Fibroblast of the aortic adventitia (primary cell): ENCODE measurements at places on chromosomes 6 and 20. TPM values are rescaled to one million over a fixed set of nuclear protein-coding genes. Genes with fewer than 3 reads are reported as not detected.

The EPPIN gene
- total RNA-seq, result not detected in 2 replicates

The UNC5CL gene
- total RNA-seq, result 0.74 TPM in 1 of 2 replicates, not detected in the other

The CFAP206 gene
- total RNA-seq, result 0.27 and 0.90 TPM in 2 replicates

The FLRT3 gene
- total RNA-seq, result 0.54 and 5.9 TPM in 2 replicates

The GNAS-AS1 gene
- 0.25 and 0.81 TPM in 2 replicates for total RNA-seq

The DDX39B gene
- 197 and 290 TPM in 2 replicates for total RNA-seq

The TNFRSF21 gene
- 13.8 and 17.7 TPM in 2 replicates for total RNA-seq

The BMP2 gene
- 10.6 and 12.3 TPM in 2 replicates for total RNA-seq

The SLC22A7 gene
- not detected in 2 replicates for total RNA-seq

The ADGRF4 gene
- total RNA-seq, result 0.82 and 2.7 TPM in 2 replicates

The DAAM2 gene
- 3.4 and 11.5 TPM in 2 replicates for total RNA-seq

The C20orf96 gene
- 0.98 and 2.4 TPM in 2 replicates for total RNA-seq

The CSE1L gene
- 33.6 and 154 TPM in 2 replicates for total RNA-seq

The KIF3B gene
- 33.1 and 36.8 TPM in 2 replicates for total RNA-seq

The SAPCD1 gene
- 0.90 and 6.2 TPM in 2 replicates for total RNA-seq

The DEF6 gene
- total RNA-seq, result 0.18 and 1.1 TPM in 2 replicates

The RCAN2 gene
- 8.0 and 14.9 TPM in 2 replicates for total RNA-seq

The PRKN gene
- 2.0 and 4.0 TPM in 2 replicates for total RNA-seq

The C4B gene
- 4.1 and 19.4 TPM in 2 replicates for total RNA-seq

The ATP9A gene
- total RNA-seq, result 23.7 and 69.1 TPM in 2 replicates

The POM121L2 gene
- not detected in 2 replicates for total RNA-seq

The ARMH2 gene
- not detected in 2 replicates for total RNA-seq

The QKI gene
- 125 and 145 TPM in 2 replicates for total RNA-seq

The PRRC2A gene
- total RNA-seq, result 24.0 and 68.0 TPM in 2 replicates

The SRXN1 gene
- total RNA-seq, result 17.7 and 67.9 TPM in 2 replicates

The CTCFL gene
- total RNA-seq, result not detected in 2 replicates

The ENPP5 gene
- 0.36 and 5.3 TPM in 2 replicates for total RNA-seq

The HFE gene
- 7.4 and 9.0 TPM in 2 replicates for total RNA-seq

The NOL4L gene
- total RNA-seq, result 4.5 and 5.8 TPM in 2 replicates

The GHRH gene
- not detected in 2 replicates for total RNA-seq

The YIPF3 gene
- total RNA-seq, result 71.6 and 94.4 TPM in 2 replicates

The EYA4 gene
- 1.1 and 5.7 TPM in 2 replicates for total RNA-seq

The NKAIN4 gene
- total RNA-seq, result not detected in 2 replicates

The TGIF2 gene
- 3.1 and 4.8 TPM in 2 replicates for total RNA-seq

The RAD21L1 gene
- not detected in 2 replicates for total RNA-seq

The PPARD gene
- total RNA-seq, result 1.3 and 10.4 TPM in 2 replicates

The BMP7 gene
- total RNA-seq, result not detected in 2 replicates

The SGK2 gene
- 0.09 TPM in 1 of 2 replicates, not detected in the other for total RNA-seq

The ULBP3 gene
- 0.41 and 16.4 TPM in 2 replicates for total RNA-seq

The SPDEF gene
- total RNA-seq, result not detected in 2 replicates

The PRSS35 gene
- 3.5 and 4.7 TPM in 2 replicates for total RNA-seq

The AURKA gene
- 2.1 and 29.1 TPM in 2 replicates for total RNA-seq
